ENCODE measurements at places on chromosomes 12 and 14. TPM values are rescaled to one million over a fixed set of nuclear protein-coding genes. Genes with fewer than 3 reads are reported as not detected.

Gene TAS2R30
- 1.8 TPM for total RNA-seq

Gene PRH2
- total RNA-seq = not detected

Gene MMP19
- total RNA-seq = 1.1 TPM

Gene CLEC4C
- not detected for total RNA-seq

Gene FGD4
- total RNA-seq = 24.0 TPM

Gene IL23A
- total RNA-seq = 7.6 TPM

Gene CCDC175
- not detected for total RNA-seq

Gene PPFIBP1
- 17.0 TPM for total RNA-seq

Gene CISTR
- not detected for total RNA-seq

Gene CLMN
- total RNA-seq = 10.5 TPM

- DNase-seq = no peak
Observed at GRCh38 chr12:112239881-112240280, 114.5 kb downstream of the TRAFD1 start.

DNA sequence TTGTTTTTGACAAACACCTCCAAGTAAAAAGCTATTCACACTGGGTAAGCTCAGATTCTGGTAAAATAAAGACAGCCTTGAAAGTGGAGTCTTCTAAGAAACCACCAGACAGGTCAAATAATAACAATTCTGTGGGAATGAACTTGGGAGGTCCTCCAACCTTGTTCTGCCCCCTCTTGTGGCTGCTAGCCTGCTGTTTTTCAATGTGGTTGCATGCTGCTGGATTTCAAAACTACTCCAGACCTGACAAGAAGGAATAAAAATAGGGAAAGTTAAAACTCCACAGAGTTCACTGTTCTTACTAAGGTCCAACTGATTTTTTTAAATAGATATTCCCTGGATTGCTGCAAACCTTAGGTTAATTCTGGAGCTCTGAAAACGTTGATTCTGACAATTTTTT lies 32.2 kb upstream of the RIN3 start:
- DNase-seq = no peak

- no peak for DNase-seq
Observed at GRCh38 chr14:19918553-19919264, 1.7 kb upstream of the OR4K5 start.

DNA sequence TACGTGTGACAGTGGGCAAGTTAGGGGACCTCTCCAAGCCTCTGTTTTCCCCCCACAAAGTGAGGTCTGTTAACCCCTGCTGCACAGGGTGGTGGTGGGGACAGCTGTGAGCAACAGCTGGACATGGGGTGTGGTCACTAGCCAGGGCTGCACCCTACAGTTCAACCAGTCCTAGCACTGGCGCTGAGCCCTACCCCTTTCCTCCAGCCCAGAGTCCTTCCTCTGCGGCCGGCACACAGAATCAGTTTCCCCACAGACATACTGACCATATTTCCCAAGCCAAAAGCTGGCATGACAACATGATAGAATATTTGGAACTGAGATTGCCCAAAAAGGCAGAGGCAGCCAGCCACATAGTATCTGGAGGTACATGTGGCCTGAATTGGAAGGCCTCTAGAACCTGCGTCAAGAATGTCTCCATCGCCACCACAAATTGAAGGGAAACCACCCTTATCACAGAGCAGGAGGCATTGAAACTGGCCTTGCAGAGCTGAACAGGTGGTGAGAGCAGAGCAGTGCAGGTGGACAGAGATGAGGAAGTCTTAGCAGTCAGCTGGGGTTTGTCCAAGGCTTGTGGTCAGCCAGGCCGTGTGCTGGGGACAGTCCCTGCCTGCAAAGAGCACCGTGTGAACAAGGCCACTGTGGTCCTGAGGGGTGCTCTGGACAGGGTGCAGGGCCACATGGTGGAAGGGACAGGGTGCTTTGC lies 21.2 kb downstream of the DEGS2 start:
- DNase-seq = no peak

- DNase-seq = peak; percentile 88
Observed at GRCh38 chr12:117857632-117858612, 110.9 kb downstream of the KSR2 start.

GRCh38 chr12:48160807-48161206 lies 3.5 kb upstream of the ASB8 start:
- DNase-seq = no peak

DNA sequence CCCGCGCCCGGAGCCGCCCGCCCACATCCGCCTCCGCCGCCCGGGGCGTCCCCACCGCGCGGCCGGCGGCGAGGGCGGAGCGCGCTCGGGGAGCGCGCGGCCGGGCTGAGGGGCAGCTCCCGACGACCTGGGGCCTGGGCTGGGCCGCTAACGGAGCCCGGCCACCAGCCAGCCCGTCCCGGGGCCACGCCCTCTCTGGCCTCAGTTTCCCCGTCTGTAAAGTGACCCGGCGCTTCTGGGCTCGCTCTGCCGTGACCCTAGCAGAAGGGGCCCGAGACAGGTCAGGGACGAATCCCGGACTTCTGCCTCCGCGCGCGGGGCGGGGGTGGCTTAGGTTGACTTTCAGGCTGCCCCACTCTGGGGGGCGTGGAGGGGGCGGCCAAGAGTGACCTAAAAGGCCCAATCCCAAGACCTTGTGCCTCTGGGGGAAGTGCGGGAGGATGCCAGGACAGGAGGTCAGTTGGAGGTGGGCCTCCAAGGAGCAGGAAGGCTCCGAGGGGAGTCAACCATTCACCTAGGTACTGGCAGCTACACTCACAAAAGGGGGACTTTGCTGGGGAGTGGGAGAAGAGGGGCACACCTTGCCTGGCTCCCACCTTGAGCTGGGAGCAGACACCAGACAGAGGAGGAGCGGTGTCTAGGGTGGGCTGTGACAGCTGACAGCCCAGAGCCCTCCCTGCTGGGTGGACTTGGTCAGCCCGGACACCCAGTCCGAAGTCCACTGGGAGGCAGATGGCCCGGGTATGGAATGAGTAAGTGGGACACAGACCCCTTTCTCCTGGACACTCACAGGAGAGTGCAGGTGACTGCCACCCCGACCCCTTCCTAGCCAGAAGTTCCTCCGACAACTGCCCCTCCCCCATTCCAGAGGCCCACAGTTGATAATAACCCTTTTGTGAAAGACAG lies 486 bp upstream of the AKT1 start:
- DNase-seq = peak; percentile 97

- peak; percentile 82 for DNase-seq
Observed at GRCh38 chr14:99093532-99094517, 178.2 kb downstream of the BCL11B start.

DNA sequence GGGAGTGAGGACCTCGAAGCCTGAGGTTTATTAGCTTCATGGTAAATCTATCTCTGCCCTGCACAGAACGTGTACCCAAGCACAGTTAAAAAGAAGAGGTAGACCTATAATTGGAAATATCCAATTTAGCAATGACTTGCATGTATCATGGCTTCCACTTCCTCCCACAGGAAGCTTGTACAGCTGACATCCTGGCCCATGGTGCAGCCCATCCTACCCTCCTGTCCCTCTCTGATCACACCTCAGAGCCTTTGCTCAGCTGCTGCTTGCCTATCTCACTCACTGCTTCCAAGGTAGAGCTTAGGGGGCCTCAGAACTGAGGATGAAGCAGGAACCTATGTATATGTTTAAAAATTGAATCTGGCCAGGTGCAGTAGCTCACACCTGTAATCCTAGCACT lies 4.3 kb upstream of the BCDIN3D start:
- DNase-seq = no peak

DNA sequence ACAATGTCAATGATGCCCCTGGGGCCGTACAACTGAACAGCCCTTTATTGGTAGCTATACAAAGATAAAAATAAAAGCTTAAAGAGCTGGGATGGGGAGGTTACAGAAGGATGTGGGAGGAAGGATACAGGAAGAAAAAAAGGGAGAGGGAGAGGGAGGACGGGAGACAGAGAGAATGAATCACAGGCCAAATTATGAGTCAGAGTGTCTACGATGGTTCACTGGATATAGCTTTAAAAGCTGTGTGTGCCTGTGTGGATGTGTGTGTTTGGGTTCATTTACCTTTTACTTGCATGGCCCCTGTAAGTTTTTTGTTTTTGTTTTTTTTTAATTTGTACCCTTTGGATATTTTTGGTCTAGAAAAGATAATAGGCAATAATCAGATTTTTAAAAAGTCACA lies 111.9 kb downstream of the CCDC60 start:
- DNase-seq = no peak

- no peak for DNase-seq
Observed at GRCh38 chr12:128796439-128797118, 27.2 kb downstream of the SLC15A4 start.

GRCh38 chr12:126551869-126552268 lies 1486.6 kb downstream of the AACS start:
- DNase-seq = no peak

GRCh38 chr14:61537563-61538463 lies 157.5 kb upstream of the HIF1A start:
- peak; percentile 62 for DNase-seq

- DNase-seq = no peak
Observed at GRCh38 chr12:111995782-111996480, 17.0 kb downstream of the TMEM116 start.

DNA sequence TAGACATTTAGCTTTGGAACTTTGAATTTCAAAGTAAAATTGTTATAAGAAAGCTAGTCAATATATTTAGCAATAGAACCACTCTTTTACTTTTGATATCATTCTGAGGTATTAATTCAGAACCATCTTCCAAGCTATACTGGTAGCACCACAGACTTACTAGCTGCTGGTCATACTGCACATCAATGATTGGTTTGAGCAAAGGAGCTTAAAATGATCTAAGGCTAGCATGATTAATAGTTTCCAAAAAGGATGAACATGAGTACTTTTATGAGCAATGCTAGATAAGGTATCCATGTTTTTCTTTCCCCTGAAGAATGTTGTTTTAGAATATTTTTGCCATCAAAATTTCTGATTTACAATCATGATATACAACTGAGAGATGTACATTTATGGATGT lies 17.2 kb downstream of the CNIH1 start:
- no peak for DNase-seq

DNA sequence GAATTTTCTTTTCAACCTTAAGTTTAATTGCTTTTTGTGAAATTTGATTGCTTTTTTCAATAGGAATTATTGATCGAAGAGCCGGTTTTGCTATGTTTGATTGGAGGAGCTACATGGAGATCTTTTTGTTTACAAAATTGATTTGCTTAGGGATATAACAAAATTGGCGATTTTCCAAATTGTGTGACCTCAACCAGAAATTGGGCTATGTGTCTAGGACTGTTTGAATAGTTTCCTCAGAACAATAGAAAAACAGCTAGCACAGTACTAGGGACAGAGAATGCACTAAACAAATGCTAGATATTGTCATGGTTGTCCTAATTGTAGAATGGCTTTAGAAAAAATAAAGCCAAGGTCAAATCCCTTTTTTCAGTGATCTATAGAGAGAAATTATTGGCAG lies 2.4 kb downstream of the SLC17A8 start:
- no peak for DNase-seq

DNA sequence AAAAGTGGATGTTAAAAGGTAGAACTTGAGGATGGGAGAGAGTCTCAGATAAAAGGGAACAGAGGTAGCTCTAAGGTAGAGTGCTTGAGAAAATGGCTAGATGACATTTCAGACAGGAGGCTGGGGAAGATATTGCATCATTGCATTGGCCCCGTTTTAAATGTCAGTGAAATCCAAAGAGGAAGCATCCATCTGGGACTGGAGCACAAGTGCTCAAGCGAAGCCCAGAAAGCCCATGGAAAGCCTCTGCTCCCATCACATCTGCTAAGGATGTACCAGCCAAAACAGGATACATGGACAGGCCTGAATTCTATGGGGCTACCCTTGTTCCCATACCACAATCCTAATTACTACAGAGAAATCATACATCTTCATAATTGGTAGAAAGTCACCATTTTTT lies 581.5 kb upstream of the TMEM132C start:
- DNase-seq = no peak

GRCh38 chr12:42767998-42768397 lies 178.5 kb upstream of the PRICKLE1 start:
- DNase-seq = no peak

GRCh38 chr14:69625299-69626131 lies 14.1 kb downstream of the SUSD6 start:
- DNase-seq = no peak

- DNase-seq = no peak
Observed at GRCh38 chr12:23340351-23340750, 609.1 kb downstream of the SOX5 start.

- no peak for DNase-seq
Observed at GRCh38 chr14:59278111-59278510, 89.6 kb downstream of the DAAM1 start.

DNA sequence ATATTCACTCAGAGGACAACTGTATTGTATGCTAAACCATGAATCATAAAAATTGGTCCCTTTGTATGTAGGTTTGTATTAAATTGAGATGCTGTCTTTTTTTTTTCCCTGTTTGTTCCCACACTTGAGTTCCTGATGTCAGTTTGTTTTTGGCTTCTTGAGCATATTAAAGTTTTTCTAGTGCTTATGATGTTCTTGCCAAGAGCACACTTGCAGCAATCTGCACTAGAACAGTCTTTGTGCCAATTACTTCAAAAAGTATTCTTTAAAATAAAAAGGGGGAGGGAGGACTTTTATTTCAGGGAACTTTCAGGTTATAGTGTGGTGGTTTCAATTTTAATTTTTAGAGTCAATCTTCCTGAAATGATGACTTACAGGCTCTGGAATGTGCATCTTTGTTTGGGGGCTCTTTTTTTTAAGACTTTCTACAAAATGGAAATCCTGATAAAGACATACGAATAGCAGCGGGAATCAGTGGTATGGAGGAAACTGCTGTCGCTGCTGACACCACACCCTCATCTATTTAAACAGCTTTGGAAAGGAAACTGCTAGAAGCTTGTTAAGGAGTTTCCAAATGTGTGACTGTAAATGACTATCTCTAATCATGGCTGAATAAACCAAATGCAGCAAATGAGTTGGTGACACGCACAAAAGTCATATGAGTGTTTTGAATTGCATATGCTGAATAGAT lies 188.6 kb downstream of the EGLN3 start:
- no peak for DNase-seq

DNA sequence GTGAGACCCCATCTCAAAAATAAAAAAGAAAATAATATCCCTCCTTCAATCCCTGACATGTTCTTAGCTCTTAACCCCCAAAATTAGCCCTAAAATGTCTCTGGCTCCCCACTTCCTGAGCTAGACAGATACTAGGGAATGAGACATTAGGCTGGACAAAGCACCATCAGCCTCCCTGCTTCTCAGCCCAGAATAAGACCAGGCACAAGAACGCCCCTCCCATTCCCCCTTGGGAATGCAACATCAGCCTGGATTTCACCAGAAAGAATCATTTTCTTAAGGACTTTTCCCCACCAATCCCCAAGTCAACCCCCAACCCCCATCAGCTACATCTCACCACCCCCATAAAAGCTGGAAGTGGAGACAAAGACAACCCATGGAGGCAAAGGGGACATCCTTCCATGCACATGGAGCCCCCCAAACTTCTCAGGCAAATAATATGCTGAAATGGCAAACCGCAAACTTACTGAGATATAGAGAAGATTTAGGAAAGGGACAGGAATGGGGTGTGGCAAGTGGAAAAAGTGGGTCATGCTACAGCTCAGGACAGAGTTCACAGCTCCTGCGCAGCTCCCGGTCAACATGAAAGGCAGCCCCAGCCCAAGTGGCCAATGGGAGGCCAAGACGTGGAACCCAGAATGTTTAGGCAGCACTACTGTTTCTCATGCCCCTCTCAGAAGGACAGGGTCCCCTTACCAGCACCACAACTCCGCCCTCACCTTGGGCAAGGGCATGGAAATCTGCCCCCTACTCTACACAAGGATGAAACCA lies 2.7 kb downstream of the CHD4 start:
- DNase-seq = no peak

- DNase-seq = no peak
Observed at GRCh38 chr12:63894132-63894531, 49.6 kb downstream of the SRGAP1 start.

Data from H7 (cell line).